Nasal cavity respiratory epithelium epithelial cell of viscerocranial mucosa (primary cell): ENCODE measurements at places on chromosomes 4 and X. TPM values are rescaled to one million over a fixed set of nuclear protein-coding genes. Genes with fewer than 3 reads are reported as not detected.

TECRL gene
- total RNA-seq: not detected in 2 replicates

SMR3A gene
- total RNA-seq: not detected in 2 replicates

ARSJ gene
- total RNA-seq: 22.2 and 31.0 TPM in 2 replicates

LGI2 gene
- under 0.01 TPM in 1 of 2 replicates, not detected in the other for total RNA-seq

CSAG1 gene
- not detected in 2 replicates for total RNA-seq

ZFP92 gene
- total RNA-seq: 0.34 and 2.5 TPM in 2 replicates

YY2 gene
- total RNA-seq: 0.68 and 5.4 TPM in 2 replicates

NWD2 gene
- total RNA-seq: 0.07 and 0.34 TPM in 2 replicates

STATH gene
- not detected in 2 replicates for total RNA-seq

MYOZ2 gene
- not detected in 2 replicates for total RNA-seq
